ENCODE measurements at places on chromosomes 16 and 17.

- no peak for DNase-seq
Observed at GRCh38 chr16:31005350-31006085, 4.9 kb downstream of the STX1B start.

- DNase-seq: no peak
Observed at GRCh38 chr16:76213860-76214259, 63.3 kb upstream of the CNTNAP4 start.

- no peak for DNase-seq
Observed at GRCh38 chr16:76854234-76854633, 336.8 kb upstream of the MON1B start.

- peak; percentile 92 for DNase-seq
Observed at GRCh38 chr17:76103274-76104139, at the start of gene EXOC7. Gene EXOC7 (minus strand): TSS chr17:76103787. CDS start chr17:76103692, 95 bp downstream.

DNA sequence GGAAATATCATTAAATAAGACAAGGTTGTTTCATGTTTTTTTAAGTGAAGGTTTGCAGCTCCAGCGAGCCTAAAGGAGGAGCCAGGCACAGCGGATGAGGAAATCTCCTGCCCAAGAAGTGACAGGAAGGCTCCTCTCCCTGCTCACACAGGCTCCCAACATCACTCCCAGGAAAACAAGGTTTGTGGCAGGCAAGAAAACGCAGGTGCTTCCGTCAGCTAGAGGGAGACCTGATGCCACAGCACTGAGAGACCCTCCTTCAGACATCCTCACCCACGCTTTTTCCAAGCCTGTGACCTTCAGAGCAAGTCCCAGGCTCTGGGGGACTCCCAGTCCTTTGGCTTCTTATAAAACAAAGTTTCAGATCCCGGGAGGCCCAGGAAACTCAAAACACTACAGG lies 89.7 kb downstream of the ZNF423 start:
- DNase-seq: no peak

DNA sequence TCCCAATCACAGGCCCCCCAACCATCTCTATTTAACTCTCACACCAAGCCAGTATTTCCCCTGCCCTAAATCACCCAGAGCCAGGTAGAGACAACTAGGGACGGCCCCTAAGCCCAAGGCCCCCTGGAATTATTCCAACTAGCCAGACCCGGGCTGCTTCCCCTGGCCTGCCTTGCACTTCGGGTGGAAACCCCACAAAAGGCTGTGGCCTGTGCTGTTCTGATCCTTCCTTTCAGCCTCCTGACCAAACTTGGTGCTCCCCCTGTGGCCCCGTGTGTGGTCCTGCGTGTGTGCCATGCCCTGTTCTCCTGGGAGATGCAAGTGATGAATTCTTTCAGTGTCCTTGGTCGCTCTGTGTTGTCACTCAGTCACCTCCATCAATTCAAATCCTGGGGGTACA lies 14.9 kb downstream of the CCL17 start:
- DNase-seq: no peak

DNA sequence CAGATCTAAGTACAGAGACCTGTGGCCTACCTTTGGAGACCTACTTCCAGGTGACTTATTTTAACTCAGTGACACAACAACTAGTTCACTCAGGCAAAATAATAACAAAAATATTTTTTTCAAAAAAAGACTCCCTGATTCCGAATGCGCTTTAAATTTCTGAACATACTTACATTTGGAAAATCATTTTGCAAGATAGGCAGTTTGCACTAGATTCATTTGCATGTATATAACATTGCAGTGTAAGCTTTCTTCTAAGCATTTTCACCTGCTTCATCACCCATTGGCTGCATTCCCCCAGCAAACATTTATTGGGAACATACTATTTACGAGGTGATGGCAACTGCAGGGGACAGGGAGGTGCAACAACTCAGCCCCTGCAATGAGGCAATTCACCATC lies 166.8 kb downstream of the GRIN2A start:
- no peak for DNase-seq

DNA sequence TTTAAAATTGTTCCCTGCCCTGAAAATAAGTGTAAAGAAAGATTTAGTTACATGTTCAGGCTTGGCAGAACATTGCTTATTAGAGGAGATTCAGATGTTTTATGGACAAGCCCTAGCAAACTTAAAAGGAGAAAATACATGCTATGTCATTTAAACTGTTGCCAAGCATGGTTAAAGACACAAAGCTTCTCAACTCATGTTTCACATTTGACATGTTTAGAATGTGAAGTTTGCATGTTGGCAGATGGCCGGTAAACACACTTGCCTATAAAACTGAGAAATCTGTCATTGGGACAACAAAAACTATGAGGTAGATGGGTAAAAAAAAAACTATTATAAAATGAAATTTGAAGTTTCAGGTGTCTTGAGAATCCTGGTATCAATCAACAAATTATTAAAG lies 5.8 kb downstream of the KRTAP29-1 start:
- no peak for DNase-seq

DNA sequence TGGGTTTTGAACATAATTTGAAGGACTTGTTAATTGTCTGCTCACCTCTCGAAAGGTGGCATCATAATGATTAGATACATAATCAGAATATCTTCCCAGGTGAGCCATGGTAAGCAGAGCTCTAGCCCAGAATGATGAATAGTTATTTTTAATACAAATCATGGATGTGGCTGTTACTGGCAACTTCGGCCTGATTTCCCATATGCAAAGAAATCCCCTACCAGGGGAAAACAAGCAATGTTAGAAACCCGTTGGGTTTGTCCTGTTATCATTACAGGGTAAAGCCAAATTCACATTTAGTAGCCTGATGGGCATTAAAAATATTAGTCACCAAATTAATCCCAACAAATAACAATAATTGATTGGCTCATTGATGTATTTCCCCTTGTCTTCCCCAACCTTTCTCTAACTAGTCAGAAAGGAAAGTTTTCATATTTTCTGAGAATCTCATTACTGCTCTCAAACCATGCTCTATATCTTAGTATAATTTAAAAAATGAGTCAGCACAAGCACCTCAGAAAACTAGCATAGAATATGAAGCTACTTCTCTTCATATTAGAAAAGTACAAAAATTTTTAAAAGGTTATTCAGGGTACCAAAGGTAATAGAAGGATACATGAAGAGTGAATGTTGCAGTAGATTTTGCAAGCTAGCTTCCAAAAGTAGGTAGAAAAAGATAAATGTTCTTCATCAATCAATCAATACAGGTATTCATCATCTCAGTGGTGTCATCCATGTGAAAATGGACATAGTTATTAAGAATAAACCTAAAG lies 5.0 kb downstream of the STAT5B start:
- DNase-seq: no peak

DNA sequence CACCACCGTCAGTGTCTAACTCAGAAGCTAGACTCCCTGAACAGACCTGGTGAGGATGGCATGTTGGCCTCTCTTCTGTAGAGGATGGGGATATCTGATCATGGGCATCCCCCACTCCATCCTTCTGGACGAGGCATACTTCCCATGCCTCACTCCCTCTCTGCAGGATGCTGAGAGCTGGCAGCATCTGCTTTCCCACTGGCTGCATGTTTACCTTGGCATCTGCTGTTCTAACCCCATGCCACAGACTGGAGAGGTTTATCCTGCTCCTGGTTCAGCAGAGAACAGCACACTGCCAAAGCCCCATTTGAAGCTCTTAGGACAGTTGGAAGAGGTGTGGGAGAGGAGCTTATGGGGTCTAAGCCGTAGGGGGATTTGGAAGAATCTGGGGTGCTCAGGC lies 46.0 kb downstream of the YPEL2 start:
- no peak for DNase-seq

GRCh38 chr17:16950488-16950887 lies 21.4 kb downstream of the TNFRSF13B start:
- DNase-seq: no peak

- peak; percentile 42 for DNase-seq
Observed at GRCh38 chr17:59406808-59407381, 75.4 kb downstream of the YPEL2 start.

DNA sequence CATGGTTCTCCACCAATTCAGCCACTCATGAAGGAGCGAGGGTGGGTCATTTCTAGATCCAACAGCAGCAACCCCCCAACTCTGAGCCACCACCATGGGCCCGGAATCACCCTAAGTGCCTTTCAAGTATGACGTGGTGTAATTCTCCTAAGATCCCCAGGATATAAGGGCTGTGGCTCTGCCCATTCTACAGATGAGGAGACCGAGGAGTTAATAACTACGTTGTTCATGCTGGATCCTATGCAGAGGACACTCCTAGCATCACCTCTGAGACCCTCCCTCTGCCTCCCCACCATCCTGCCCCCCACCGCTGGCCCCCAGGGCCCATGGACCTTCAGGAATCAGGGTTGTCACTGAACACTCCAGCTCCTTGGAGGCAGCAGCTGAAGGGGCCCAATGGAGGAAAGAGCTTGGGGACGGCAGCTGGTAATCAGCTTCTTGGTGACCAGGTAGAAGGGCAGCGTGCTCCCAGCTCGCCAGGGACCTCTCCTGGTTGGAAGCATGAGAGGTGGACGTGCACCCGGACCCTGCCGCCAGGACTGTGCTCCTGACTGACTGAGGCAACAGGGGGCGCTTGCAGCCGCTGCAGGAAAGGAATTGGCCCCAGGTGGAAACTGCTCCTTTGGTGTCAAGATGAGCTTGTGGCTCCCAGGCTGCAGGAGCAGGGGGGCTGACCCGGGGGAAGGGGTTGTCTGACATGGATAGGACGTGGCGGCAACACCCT lies 28.2 kb upstream of the CACNG1 start:
- DNase-seq: no peak

GRCh38 chr16:11914210-11915113 lies 1.3 kb downstream of the GSPT1 start:
- no peak for DNase-seq
